ENCODE measurements at places on chromosomes 4 and X.

DNA sequence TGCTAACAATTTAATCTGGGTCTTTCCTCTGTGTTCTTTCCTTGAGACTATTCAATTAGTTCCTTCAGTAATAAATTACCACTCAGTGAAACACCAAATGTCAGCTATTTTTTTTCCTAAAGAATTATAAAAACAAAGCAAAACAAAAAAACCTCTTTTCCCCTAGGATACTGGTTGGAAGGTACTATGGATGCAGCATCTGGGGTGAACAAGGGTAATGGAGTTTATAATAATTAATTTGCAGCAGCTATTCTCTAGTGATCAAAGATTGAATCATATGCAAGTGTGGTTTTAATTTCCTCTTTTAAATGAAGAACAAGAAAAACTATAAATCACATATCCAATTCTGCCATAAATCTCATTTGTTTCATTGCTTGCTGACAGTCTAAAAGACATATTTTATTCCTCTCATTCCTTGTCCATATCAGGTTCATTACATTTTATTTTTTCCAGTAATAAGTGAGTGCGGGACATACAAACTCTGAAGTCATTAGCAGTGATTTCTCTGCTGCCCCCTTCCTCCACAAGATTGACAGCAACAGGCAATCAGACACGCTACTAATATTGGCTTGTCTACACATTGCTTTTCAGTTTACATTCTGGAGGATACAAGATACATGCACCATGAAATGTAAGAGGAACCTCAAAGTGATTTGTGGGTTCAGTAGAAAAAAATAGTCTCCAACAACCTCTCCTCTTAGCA, 1093.4 kb upstream of the SLIT2 start:
- no peak for DNase-seq

- DNase-seq = no peak
Observed at GRCh38 chrX:132807411-132808030, 150.9 kb downstream of the HS6ST2 start.

GRCh38 chr4:89379511-89380044, 72.0 kb upstream of the GPRIN3 start:
- no peak for DNase-seq

GRCh38 chr4:152419809-152420208, 116.1 kb downstream of the FBXW7 start:
- no peak for DNase-seq

- DNase-seq = no peak
Observed at GRCh38 chrX:9821572-9821971, 35.3 kb downstream of the SHROOM2 start.

GRCh38 chr4:130249002-130249401, 1153.0 kb downstream of the C4orf33 start:
- no peak for DNase-seq

DNA sequence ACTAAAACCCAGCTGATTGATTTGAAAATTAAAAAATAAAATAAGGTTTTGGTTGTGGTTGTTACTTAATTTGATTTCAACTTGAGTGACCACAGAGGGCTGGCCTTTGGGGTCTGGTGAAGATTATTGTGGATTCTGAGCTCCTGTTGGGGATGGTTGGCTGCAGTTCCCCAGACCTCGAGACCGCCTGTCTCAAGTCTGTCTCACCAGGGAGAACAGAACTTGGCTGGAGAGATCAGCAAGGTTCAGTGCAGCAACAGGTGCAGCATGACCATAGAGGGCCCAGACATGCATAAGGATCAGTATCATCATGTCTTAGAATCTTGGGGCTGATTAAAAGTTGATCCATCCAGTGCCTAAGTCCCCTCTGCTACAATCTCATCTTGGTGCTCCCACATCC, 491.9 kb downstream of the BCOR start:
- DNase-seq = no peak
